ENCODE measurements at places on chromosomes 1 and 21.

- no peak for DNase-seq
These were observed 160.7 kb downstream of the OLFM3 start for GRCh38 chr1:101835988-101836387.

- DNase-seq = no peak
These were observed 31.9 kb upstream of the SLC19A1 start for GRCh38 chr21:45574081-45574501.

DNA sequence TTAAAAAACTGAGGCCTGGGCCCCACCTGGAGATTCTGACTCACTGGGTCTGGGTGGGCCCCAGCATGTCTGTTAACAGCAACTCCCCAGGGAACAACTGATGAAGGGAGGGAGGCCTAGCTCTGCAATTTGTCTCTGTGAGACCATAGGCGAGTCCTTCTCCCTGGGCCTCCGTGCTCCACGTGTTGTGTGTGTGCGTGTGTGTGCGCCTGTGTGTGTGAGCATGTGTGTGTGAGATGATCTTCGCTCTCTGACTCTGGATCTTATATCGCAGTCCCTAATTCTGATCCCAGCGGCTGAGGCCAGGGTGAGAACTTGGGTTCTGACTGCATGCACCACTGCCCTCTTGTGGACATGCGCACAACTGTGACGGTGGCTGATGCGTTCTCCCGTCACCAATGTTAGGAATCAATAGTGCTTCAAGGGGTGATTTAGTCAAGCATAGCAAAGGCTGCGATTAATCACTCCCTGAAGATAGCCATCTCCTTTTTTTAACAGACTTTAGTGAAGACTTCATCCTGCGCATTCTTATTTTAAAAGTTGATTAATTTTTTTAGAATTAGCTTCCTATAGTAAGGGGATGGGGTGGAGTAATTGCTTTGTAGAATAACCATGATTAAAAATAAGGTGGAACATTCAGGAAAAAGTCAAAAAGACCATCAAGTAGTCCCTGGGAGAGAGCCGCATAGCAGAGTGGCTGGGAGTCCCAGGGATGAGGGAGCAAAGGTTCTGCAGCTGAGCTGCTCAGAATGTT is 62.4 kb upstream of the USP24 start:
- DNase-seq = no peak

- no peak for DNase-seq
These were observed 1.0 kb upstream of the ARID1A start for GRCh38 chr1:26694638-26695355.

DNA sequence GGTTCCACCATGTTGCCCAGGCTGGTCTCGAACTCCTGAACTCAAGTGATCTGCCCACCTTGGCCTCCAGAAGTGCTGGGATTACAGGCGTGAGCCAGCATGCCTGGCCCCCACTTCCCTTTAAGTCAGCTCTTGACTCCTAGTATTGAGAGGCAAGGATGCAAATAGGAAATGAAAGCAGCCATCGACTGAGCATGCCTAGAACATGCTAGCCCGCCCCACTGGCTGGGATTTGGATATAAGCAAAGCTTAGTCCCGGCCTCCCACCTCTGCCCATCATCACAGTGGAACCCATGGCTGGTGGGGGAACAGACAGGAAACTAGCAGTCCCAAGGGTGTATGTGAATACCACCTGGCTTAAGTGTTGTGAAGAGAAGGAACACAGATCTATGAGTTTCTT is 10.5 kb downstream of the C1orf167 start:
- no peak for DNase-seq

DNA sequence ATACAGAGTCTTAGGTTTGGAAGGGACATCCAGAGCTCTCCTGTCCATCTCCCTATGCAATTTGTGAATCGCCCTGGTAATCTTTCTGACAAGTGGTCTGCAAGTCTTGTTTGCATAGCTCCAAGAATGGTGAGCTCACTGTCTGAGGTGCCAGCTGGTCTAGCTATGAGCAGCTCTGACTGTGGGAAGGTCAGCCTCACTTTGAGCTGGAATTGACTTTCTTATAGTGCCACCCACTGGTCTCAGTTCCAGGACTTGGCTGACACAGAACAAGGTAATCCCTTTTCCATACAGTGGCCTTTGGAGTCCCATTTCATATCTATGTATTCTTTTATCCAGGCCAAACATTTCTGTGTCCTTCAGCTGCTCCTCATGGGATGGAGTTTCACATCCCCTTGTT is 95.6 kb upstream of the C8B start:
- no peak for DNase-seq

GRCh38 chr1:223429313-223429731 is 36.1 kb downstream of the CCDC185 start:
- no peak for DNase-seq

- no peak for DNase-seq
These were observed 1162.4 kb downstream of the BRINP3 start for GRCh38 chr1:189315035-189315901.

DNA sequence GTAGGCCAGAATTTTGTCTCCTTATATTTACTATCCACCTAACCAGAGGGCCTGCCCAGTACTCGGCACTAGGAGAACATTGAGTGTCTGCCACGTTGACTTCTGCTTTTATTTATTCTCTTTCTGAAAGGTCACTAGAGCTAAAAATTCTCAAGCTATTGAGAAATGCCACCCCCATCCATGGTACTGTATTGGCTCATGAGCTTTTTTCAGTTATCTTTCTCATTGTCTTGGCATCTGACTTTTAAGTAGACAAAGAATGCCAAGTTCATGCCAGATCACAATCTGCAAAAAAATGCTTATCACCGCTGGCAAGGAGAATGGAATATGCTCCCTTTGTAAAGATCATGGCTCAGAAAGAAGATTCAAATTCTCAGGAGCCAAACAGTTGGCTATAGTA is 49.8 kb upstream of the MROH9 start:
- DNase-seq = no peak

GRCh38 chr1:22792396-22793160 is 81.9 kb downstream of the EPHB2 start:
- DNase-seq = no peak

DNA sequence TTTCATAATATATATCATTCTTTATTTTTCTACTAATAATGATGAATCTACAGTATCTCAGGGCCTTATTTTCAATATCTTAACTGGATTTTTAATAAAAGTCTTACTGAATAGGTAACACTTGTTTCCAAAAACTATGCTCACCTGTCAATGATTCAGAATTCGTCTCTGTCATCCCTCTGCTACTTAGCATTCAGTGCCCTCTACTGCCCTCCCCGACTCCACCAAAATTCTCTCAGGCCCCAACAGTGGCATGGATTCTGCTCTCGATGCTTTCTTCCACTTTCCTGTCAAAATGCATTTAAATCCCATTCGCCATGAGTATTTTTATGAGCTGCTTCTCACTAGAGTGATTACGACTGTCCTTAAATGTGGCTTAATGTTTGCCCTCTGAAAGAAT is 10.5 kb upstream of the BACH1 start:
- no peak for DNase-seq

DNA sequence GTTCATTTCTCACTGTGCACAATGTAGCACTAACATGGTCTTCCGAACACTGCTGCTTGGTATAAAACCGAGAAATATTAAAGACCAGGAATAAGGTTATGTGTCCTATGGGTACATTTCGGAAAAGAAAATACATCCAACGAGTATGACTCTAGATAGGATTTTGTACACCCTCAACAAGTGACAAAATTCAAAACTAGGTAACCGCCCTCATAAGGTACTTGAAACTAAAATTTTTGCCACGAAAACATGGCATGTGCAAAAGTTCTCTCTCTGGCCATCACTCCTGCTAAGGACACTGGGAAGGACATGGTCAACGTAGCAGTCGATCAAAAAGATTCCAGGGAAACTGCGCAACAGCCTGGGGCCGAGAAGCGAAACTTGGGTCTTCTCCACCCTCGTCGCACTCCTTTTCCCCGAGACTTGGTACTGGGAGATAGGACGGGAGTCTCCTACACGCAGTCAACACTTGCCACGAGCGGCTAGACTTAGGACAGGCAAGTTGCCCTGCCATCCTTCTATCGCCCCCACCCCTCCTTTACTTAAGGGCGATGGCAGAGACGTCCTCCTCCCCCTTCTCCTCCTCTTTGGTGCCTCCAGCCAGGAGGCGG is 338 bp upstream of the TOR1AIP1 start:
- DNase-seq = peak; percentile 81

DNA sequence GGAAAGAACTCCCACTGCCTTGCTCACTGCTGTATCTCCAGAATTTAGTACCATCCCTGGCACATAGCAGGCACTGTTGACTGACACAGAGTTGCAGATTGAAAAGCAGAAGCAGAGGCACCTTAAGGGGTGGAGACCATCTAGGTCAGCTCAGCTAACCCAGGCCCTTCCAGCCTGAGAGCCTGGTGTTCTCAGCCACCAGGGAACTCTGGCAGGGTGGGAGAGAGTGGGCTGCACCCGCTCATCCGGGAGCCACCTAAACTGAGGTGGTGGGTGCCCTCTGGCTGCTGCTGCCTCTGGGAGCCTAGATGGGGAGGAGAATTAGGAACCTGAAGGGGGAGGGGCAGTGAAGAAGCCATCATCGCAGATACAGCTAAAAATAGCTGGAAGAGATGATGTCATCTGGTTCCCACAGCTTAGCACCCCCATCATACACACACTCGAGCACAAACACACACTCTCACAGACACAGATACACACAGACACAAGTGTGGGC is 1.5 kb upstream of the TSPAN1 start:
- DNase-seq = no peak

GRCh38 chr1:26288311-26288941 is 8.5 kb downstream of the SH3BGRL3 start:
- peak; percentile 94 for DNase-seq

DNA sequence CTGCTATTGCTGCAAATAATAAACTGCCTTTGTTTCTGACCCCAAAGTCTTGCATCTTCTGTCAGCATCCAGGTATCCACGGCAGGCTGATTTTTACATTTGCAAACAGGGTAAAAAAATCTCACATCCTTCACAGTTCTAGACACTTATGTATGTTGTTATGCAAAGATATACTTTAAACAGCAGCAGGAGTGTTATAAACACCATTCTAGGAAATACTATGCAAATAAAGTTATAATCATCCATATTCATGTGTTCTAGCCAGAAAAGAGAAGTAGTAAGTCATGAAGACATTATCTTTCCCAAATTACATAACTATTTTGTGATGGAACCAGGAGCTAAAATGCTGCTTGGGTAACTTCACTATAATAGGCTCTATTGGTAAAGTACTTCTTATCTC is 534.2 kb downstream of the LTN1 start:
- DNase-seq = no peak

GRCh38 chr1:67648582-67649326 is 36.2 kb upstream of the GADD45A start:
- DNase-seq = no peak

DNA sequence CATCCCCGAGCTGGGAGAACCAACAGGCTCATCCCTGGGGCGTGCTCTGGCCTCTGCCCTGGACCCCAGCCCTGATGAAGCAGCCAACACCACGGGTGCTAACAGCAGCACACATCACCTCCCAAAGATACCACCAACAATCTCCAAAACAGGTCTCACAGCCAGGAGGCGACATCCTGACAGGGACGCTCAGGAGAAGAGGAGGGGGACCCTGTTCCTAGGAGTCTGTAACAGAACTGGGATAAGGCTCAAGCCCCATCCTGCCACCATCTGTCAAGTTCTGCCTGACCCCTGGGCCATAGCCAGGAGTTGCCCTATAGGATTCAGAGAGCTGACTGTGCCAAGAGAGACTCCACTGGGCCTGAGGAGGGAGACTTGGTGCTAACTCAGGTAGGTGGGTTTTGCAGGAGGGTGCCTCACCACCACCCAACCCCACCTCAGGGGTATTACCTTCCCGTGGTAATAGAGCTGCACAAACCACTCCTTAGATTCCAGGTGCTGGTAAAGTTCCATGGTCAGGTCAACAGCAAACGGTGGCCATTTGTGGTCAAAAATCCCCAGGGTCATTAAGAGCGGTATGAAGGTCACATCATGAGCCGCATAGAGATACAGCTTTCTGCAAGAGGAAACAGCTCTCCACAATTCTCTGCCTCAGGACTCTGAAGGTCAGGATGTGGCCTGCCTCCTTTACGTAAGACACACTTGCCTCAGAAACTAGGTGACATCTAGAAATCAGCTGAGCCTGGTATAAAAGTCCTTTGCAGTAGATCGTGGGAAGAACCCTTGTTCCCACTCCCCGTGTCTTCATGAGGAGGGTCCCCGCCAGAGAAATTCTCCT is 22.3 kb downstream of the ACP6 start:
- DNase-seq = no peak

DNA sequence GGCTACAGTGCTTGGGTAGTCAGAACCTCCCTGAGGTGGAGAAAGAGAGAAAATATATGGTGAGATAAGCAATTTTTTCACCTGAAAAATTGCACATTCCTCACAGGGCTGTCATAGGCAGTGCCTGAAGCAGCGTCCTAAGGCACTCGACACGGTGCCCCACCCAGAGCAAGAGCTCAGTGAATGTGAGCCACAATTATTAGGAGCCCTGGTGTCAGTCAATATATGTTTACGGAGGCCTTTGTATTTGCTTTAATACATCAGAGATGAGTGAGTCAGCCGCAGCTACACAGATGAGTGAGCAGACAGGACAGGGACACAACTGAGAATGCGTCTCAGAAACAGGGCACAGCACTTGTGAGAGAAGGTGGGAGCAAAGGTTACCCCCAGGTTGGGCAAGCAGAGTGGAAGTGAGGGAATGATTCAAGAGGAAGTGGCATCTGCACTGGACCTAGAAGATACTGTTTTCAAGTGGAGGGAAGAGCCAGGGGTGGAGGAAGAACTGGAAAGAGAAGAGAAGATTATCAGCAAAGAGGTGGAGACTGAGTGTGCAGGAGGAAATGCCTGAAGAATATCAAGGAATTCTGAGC is 5.2 kb upstream of the PIGC start:
- peak; percentile 41 for DNase-seq

- no peak for DNase-seq
These were observed 11.0 kb upstream of the TNFRSF8 start for GRCh38 chr1:12052008-12052573.

GRCh38 chr21:23968722-23969647 is 1638.3 kb downstream of the MRPL39 start:
- peak; percentile 71 for DNase-seq

DNA sequence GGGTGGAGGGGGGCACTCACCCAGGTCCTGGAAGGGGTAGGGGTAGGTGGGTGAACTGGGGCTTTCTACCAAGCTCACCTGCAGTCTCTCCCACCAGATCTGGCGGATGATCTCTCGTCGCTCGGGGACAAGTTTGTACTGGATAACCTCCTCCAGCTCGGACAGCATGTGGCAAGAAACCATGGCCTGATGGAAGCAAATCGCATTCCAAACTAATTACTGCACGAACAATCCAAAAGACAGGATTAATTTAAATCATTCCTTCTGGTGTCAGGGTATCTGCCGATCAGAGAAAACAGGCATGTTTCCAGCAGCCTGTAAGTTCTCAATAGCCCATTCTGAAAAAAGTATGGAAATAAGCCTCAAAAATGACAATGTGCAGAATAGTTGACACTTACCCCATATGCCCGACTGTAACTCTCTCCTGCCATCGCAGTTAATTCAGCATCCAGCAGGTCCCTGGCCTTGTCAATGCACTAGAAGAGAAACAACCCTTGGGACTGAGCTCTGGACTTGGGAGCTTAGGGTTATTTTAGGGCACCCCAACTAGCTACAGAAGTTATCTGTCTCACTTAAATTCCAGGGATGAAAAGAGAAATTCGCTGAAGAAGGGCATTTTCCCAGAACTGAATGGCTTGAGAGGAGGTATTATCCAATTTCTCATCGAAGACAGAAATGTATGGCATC is 44.4 kb upstream of the ANGPTL7 start:
- no peak for DNase-seq

Data from GF-D8 (cell line).